AG09309 (cell line): ENCODE measurements at places on chromosomes 13 and 19.

- DNase-seq: peak; percentile 3
Measured at GRCh38 chr13:19713186-19713965, 69.4 kb downstream of the PSPC1 start.

DNA sequence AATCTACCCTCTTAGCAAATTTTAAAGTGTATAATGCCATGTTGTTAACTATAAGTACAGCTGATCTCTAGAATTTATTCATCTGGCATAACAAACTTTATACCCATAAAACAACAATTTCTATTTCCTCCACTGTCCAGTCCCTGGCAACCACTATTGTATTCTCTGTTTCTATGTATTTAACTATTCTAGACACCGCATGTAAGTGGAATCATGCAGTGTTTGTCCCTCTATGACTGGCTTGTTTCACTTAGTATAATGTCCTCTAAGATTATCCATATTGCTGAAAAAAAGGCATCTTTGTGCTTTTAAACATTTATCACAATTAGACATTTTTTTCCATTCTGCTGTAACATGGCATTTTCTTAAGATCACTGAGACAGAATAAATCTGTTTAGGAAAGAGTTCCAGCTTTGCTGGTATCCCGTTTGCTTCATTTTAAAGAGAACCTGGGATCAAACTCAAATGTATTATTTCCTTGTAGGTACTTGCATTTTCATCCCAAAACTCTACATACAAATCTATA, 1191.0 kb downstream of the SLITRK5 start:
- DNase-seq: no peak

GRCh38 chr13:43203781-43204180, 180.4 kb downstream of the DNAJC15 start:
- DNase-seq: no peak

DNA sequence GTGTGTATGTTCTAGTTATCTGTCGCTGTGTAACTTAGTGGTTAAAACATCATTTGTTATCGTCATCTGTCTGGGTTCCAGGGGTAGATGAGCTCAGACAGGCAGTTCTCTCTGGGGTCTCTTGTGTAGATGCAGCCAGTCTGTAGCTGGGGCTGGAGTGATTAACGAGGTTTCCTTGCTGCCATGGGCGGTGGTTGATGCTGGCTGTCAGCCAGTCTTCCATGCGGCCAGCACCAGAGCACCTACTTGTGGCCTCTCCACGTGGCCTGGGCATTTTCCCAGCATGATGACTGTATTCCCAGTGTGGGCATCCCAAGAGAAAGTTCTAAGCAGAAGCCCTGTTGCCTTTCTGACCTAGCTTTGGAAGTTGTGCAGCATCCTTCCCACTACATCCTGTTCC, 10.7 kb downstream of the ERCC5 start:
- no peak for DNase-seq

DNA sequence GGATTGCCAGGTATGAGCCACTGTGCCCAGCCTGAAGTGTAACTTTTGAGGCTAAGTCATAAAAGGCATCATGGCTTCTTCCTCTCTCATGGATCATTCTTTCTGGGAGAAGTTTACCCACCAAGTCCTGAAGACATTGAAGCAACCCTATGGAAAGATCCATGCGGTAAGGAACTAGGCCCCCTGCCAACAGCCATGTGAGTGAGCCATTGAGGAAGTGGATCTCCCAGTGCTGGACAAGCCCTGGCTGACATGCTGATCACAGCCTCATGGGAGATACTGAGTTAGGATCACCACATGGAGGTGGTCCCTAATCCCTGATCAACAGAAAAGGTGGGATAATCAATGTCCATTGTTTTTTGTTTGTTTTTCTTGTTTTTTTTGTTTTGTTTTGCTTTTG, 3.3 kb upstream of the NUDT19 start:
- no peak for DNase-seq

DNA sequence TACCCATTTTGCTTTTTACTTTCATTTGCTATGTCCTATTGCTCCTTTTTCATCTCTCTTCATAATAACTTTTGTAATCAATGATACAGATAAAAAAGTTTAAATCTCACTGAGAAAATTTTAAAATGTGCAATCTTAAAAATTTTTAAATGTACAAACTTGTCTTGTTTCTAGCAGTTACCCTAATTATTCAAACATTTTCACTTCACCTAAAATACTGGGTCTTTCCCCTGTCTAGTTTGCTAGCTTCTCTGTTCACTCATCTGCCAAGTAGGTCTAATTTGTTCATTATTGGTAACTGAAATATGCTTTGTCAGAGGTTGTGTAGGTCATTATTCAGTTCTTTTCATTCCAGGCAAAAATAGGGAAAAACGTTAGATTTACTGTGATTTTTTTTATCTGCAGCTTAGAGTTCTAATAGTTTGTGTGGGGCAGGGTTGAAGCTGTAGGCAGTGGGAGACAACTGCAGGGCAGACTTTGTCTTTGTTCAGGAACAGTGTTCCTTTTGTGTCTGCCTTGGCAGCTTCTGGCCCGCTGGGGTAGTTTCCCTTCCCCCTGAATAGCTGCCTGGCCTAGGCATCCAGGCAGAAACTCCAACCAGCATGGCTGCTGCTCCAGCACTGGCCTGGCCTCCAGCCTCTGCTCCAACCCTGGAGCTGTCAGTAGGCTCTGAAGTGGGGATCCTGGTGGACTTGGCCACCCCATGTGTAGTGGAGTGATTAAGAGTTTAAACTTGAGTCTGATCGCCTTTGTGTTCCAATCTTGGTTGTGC, 48.5 kb downstream of the WDFY2 start:
- no peak for DNase-seq

GRCh38 chr13:107864543-107865317, 350.6 kb downstream of the LIG4 start:
- no peak for DNase-seq

- DNase-seq: no peak
Measured at GRCh38 chr13:114310956-114311355, 3.3 kb upstream of the CHAMP1 start.

DNA sequence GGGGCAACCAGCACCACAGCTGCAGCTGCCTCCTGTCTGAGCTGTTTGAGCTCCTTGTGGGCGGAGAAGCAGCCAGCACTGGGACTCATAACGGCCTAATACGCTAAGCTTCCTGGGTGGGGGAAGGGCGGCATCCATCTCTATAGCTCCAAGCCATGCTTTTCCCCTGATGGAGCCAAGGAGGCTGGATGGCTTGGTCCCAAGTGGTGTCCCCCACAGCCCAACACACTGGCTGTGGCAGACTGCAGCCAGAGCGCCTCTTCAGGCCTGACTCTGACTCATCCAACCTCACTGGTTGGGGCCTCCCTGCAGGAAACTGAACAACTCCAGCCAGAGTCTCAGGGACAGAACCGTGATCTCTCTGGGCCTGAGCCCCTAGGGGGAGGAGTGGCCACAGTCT, 537.3 kb downstream of the SUCLA2 start:
- peak; percentile 14 for DNase-seq

GRCh38 chr13:56752636-56753035, 388.1 kb upstream of the PRR20A start:
- no peak for DNase-seq

GRCh38 chr13:106122234-106122633, 413.2 kb downstream of the EFNB2 start:
- no peak for DNase-seq

GRCh38 chr19:14764401-14764800, 14.0 kb downstream of the ADGRE2 start:
- DNase-seq: no peak

DNA sequence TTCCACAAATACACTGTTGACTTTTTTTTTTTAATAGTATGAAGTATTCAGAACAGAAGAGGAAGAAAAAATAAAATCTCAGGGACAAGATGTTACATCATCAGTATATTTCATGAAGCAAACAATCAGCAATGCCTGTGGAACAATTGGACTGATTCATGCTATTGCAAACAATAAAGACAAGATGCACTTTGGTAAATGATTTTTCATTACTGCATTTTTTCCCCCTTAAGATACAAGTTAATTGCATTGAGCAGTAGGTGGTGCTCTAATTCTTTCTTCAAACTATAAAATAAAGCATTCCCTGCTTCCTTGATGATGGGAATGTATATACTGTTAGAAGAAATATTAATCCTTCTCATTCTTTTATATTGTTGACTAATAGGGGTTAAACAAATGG, 17.1 kb downstream of the UCHL3 start:
- no peak for DNase-seq

DNA sequence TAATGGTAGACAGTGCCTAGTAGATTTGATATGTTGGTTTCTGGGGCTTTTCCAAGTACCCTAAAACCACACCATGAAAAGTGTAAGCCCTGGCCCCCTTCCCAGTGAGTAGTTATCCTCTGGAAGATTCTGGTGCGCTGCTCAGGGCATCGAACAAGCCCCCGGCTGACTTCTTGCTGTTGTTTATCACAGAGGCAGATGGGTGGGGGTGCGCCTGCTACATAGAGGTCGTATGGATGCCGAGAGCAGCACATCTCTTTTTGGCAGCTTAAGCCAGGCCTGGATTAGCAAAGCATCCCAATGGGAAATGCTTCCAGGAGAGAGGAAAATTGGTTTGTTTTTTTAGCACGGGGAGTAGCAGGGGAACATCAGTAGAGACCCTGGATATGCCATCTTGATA, 26.3 kb upstream of the SPATA13 start:
- DNase-seq: no peak

GRCh38 chr13:20258208-20258962, 26.3 kb upstream of the GJB6 start:
- DNase-seq: no peak

DNA sequence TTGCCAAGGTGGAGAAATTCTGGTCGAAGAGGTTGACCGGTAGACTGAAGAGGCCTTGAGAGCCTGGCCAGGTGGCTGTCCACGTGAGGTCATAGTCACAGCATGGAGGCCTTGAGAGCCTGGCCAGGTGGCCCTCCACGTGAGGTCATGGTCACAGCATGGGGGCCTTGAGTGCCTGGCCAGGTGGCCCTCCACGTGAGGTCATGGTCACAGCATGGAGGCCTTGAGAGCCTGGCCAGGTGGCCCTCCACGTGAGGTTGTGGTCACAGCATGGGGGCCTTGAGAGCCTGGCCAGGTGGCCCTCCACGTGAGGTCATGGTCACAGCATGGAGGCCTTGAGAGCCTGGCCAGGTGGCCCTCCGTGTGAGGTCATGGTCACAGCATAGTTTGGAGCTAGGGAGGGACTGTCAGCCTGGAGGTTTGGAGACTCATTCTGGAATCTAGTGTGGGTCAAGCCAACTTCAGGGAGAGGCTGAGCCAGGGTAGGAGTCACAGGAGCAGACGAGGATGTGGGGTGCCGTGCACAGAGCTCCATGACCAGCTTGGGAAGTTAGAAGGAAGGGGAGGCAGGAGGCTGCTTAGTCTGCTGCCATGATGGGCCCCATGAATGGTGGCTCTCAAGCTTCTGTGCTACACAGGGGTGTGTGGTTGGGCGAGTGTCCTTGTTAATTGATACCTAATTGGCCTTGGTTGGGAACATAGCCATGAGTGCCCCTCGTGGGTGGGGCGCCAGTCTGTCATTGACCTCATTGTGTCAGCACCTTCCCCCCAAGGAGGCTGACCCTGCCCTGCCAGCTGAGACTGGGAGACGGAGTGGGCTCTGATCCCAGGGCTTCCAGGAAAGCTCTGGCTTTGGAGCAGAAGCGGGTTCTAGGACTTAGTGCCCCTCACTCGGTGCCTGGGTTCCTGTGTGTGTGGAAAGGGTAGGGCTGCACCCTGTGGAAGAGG, 4.0 kb downstream of the LENG9 start:
- DNase-seq: no peak

GRCh38 chr13:28566283-28566682, 71.4 kb upstream of the FLT1 start:
- DNase-seq: no peak

DNA sequence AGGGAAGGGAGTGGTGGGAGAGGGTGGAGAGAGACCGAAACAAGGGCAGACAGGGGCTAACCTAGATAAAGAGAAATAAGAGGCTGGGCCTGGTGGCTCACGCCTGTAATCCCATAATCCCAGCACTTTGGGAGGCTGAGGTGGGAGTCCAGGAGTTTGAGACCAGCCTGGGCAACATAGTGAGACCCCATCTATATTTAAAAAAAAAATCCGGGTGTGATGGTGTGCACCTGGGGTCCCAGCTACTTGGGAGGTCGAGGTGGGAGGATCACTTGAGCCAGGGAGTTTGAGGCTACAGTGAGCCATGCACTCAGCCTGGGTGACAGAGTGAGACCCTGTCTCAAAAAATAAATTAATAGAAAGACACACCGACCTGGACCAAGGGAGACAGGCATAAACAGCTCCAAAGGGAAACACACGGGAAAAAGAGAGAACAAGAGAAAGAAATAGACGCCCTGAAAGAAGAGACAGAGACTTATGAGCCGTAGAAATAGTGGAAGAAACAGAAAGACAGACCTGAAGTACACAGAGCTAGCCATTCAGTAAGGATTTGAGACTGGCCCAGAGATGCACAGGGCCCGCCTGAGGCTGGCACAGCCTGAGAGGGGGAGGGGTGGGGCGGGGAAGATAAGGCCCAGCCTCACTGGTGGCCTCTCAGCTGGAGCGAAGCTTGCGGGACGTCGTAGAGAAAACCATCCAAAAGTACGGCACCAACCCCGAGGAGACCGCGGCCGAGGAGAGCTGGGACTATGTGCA, 2.2 kb downstream of the CD37 start:
- DNase-seq: no peak

- DNase-seq: no peak
Measured at GRCh38 chr13:80419416-80419815, 78.5 kb upstream of the SPRY2 start.

GRCh38 chr13:106182404-106182803, 353.1 kb downstream of the EFNB2 start:
- peak; percentile 77 for DNase-seq

DNA sequence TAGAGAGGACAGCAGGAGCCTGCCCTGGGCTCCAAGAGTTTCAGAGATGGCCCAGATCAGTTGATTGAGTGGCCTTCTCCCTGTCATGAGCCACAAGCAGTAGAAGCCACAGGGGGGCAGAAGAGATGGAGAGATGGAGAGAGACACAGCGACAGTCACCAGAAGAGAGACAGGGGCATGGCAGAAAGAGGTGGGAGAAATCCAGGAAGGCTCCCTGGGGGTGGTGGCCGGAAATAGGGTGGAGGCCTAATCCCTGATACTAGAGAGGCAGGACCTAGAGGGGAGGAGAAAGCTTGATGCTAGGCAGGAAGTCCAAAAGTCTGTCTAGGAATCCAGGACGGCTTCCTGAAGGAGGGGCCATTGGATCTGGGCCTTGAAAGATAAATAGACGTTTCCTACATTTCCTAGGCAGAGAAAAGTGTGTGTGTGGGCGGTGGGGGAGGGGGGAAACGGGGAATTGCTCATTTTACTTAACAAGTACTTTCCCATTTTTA, 9.6 kb upstream of the TPM4 start:
- no peak for DNase-seq

GRCh38 chr19:29263305-29264135, 50.6 kb upstream of the UQCRFS1 start:
- no peak for DNase-seq

DNA sequence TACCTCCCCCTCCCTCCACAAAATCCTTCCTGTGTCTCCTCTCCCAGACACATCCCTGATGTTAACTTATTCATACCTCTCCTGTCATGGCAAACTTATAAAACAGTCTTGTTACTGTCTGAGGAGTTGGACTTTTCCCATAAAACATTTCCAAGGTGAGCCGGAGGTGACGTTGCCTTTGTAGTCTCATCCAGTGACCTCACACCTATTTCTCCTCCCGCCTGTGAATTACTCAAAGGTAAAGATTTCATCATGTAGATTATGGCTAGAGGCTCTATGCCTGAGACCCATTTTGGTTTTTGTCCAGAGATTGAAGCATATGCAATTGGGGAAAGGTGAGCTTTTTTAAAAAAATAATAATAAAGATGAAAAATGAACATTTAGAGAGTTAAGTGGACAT, 529.0 kb downstream of the MYO16 start:
- DNase-seq: no peak
